ENCODE measurements at places on chromosomes 7 and 10.

GRCh38 chr10:98248018-98248417 is 20.0 kb downstream of the LOXL4 start:
- DNase-seq: no peak

GRCh38 chr10:123557366-123558108 is 108.6 kb upstream of the GPR26 start:
- DNase-seq: no peak

DNA sequence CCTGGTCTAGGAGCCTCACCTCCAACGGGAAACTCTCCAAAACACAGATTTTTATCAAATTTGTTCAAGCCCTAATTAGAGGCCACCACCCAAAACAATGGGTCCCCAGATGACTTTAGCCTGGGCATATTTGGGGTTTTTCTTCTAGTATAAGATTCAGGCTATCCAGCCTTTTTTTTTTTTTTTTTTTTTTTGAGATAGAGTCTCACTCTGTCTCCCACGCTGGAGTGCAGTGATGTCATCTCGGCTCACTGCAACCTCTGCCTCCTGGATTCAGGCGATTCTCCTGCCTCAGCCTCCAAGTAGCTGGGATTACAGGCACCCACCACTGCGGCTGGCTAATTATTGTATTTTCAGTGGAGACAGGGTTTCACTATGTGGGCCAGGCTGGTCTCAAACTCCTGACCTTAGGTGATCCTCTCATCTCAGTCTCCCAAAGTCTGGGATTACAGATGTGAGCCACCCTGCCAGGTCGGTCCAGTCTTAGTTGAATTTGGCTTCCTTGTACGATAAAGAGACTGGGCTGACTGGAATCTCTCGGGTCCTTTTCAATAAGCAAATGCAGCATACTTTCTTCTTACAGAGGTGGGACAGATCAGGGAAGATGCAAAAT is 91.4 kb upstream of the KLF6 start:
- DNase-seq: no peak

DNA sequence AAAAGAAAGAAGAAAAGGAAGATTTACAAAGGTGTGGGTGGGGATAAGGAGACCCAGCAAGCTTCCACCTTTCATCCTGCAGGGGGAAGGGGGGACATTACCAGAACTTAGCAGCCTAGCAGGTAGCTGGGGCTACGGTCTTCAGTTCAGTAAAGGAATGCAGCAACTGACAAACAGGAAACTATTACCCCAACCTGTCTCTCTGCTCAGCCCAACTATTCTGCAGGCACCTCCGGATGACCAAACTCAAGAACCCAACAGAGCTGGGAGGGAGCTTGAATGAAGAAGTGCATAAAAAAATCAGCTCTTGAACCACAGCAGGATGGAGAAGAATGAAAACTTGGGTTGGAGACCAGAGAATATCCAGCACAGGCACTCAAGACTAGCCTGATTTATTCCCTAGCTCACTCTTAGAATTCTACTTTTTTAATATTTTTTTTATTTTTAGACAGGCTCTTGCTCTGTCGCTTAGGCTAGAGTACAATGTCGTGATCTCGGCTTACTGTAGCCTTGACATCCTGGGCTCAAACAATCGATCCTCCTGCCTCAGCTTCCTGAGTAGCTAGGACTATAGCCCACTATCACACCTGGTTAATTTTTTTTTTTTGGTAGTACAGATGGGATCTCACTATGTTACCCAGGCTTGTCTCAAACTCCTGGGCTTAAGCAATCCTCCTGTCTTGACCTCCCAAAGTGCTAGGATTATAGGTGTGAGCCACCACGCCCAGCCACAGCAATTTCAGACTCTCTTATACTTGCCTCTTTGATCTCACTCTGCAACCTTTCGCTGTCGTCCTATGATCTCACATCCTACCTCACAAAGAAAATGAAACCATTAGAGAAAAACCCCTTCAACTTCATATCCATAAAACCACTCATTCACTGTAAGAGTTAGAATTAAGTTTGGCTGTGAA is 18.5 kb upstream of the C10orf67 start:
- DNase-seq: peak; percentile 71

DNA sequence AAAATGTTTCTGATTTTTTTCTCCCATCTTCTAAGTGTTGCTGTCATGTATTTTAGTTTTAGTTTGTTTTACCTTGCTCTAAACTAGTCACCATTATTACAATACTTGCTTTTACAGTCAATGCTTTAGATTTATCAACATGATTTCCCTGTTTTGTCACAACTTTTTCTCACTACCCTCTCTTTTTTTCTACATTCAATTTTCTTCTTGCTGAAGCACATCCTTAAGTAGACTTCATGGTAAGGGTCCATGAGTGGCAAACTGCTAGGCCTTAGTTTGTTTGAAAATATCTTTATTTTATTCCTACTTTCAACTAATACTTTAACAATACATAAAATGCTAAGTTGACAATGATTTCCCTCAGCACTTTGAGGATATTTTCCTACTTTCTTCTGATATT is 173.5 kb downstream of the DNAJC1 start:
- no peak for DNase-seq

DNA sequence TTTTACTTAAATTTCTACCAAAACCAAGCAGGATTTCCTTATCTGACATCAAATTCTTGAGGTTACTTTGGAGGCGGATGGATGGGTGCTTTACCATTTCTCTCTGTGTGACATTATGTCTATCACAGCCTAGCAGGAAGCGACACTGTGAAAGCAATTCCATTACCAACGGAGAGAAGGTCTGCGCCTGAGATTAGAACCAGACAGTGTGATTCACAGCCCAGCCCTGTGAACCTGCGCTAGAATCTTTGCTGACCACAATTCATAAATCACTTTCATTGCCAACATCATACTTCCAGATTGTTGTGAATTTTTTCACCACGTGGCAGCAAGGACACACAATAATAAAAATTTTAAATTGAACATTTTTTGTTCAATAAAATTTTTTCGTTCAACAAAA is 126.5 kb downstream of the CUBN start:
- DNase-seq: peak; percentile 82

DNA sequence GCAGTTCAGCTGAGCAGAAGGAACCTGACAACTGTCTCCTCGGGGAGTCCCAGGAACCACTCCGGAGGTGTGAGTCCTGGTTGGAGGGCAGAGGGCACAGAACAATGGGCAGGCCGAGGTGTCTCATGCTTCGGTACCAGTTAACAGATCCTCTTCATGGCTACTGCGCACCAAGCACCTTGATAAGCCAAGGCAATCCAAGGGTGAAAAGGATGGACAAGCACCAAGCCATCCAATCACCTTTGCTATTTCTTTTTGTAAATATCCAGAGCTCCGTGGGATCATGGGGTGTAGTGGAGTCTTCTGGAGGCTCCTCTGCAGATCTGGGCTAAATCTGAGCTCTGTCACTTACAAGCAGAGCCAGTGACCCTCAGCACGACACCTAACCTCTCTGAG is 233.5 kb downstream of the WDR11 start:
- no peak for DNase-seq

DNA sequence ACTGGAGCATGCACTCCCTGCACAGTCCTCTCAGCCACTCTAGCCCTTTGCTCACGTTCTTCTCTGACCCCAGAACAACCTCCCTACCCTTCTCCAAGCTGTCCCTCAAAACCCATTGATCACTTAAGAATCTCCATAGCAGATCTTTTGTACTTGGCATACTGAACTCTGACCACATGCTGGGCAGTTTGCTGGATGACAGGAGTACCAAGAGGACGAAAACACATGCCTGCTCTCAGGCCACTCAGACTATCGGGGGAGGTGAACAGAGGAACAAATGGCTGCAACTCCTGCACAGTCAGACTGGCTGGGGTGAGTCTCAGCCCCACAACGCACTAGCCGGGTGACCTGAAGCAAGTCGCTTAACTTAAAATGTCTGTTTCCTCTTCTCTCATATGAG is 52.7 kb downstream of the KCNMA1 start:
- DNase-seq: no peak

DNA sequence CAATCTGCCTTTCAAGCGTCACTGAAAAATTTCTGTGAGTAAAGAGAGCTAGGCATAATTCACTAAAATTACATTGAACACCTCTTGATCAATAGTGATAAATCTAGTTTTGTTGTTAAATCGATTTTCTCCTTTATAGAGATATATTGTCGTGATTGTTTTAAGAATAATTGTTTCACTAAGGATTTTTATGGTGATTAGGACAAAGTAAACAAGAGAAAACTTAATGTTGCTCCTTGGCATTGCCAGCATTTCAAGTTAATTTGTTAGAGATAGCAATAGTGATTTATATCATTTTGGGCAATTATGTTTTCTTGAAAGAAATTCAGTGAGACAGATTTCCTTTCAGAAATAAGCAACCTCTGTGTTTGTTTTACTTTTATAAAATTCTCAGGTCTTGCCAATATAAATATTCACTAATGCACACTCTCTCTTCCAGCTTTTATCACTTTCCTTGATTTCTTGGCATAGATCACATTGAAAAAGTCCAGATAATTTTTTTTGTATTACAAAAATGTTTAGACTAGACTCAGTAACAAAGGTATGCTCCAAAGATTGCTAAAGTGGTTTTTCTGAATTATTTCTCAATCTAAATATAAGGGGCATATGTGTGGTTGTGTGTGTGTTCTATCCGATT is 538.7 kb downstream of the TFEC start:
- DNase-seq: no peak

DNA sequence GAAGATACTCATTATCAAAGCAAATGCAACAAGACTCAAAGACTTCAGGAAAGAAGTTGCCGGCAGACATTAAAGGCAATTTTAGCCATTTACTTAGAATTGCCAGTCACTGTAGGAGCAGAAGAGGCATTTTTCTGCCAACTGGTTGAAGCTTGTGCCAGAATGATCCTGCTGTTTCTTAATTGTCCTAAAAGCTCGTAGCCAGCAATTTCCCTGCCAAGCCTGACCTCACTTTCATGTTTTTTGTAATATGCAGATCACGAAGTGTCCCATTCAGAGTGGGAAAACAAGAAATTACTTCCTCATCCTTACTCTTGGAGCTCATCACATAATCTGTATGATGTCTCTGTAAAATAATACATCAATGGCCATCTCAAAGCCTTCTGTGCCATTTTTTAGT is 130.9 kb upstream of the ANKRD1 start:
- no peak for DNase-seq

DNA sequence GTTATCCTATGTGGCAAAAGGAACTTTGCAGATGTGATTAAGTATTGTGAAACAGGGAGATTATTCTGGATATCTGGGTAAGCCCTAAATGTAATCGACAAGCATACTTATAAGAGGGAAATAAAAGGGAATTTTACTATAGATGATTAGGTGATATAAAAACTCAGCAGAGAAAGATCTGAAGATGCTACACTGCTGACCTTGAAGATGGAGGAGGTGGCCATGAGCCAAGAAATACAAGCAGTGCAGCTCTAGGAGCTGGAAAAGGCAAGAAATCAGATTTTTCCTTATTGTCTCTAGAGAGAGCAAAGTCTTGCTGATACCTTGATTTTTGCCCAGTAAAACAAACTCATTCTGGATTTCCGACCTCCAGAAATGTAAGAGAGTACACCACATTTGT is 67.7 kb downstream of the BRAF start:
- DNase-seq: no peak

DNA sequence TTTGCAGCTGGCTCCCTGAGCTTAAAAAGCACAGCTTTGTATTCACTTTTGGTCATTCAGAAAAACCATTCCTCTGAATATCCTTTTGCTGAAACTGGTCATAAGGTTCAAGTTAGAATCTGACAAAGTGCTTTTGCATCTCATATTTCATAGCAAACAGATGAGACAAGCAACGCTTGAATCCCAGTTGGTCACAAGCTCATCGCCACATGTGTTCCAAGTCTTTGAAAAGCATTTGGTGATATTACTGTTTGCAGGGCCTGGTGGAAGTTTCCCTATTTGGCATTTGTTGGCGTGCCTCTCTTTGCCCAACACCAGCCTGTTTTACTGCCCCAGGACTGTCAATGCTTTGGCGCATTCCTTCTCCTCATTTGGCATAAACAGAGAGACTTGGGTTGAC is 10.3 kb downstream of the TACC2 start:
- no peak for DNase-seq

DNA sequence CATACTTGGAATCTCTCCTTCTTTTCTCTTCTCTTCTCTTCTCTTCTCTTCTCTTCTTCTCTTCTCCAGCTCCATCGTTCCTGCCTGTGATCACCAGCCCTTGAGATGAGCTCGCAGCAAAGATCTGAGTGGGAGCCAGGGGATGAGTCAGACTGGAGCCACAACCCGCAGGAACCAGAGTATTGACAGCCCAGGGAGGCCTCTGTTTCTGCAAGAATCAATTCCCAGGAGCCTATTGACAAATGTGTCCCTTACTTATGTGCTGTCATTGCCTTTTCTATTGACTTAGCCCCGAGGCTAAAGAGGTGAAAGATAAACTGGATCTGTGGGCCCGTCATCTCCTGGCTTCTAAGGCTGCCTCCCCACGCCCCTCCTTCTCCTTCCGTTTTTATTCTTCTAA is 13.1 kb upstream of the HABP2 start:
- no peak for DNase-seq

DNA sequence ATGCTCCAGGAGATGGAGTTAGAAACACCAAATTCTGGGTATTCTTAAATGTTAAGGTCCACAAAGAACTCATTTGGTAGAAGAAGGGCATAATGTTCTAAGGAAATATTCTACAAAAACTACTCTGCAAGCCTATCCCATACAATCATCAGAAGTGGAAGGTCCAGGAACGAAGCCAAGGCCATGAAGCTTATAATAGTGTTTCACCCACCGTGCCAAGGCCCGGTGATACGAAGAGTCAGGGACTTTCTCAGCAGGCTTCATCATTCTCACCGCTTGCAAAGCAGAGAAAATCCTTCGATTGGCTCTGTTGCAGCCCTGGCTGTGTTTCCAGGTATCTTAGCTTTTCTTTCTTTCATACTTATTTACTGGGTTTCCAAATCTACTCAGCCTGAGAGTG is 351.9 kb upstream of the CELF2 start:
- no peak for DNase-seq

- DNase-seq: no peak
Measured at GRCh38 chr10:3699916-3700315, 85.1 kb downstream of the KLF6 start.

- DNase-seq: peak; percentile 12
Measured at GRCh38 chr7:75928568-75928914, 13.6 kb downstream of the POR start.

DNA sequence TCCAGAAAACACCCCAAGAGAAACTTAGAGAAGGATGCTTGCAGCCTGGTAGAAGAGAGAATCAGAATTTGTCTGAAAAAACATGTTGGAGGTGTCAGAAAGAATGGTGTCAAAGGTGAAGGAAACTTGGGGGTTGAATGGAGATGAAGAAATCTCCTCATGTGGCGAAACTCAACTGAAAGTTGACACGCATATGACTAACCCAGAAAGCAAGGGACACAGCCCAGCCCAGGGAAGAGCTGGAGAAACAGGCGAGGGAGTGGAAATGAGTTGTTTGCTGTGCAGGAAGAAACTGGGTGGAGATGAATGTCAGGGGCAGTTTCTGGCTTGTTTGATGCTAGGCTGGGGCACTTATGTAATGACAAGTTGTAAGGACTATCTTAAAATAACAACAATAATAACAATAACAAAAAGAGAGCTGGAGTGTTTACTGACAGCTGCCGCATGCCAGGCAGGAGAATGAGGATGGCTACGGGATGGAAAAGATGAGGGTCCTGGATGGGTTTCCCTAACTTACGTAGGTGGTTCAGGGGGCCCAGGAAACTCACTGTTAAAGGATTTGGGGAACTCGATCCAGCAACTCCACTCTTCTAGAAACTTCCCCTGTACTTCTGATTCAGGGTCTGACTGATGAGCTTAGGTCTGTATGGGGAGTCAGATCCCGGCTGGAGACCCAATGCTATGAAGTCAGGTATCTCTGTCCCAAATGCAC is 57.4 kb downstream of the MAP3K8 start:
- no peak for DNase-seq
